Stimulated activated CD4-positive, alpha-beta T cell treated with anti-CD3 and anti-CD28 coated beads, Interleukin-12 subunit alpha, Interleukin-12 subunit beta, amount 100 ng/mL, for 24 hours (primary cell): ENCODE measurements at places on chromosomes 6 and 20.
A peak's percentile ranks its signal among the peaks of the same experiment; 100 is the strongest.

DNA sequence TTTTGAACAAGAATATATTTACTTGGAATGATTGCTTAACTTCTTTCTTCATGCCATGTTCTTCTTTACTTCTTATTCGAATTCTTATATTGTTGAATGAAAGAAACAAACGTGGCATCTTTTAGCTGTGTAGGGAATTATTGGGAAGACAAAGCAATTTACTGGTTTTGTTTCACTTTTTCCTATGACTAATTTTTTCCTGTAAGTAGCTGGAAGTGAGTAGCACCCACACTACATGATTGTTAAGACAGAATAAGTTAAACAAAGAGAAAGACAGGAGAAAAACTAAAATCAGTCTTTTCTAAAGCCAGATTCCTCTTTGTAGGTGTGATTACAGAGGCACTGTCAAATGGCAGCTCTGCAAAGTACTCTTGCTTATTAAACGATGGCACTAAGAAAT, 593.4 kb downstream of the EYS start:
- DNase-seq, result no peak

DNA sequence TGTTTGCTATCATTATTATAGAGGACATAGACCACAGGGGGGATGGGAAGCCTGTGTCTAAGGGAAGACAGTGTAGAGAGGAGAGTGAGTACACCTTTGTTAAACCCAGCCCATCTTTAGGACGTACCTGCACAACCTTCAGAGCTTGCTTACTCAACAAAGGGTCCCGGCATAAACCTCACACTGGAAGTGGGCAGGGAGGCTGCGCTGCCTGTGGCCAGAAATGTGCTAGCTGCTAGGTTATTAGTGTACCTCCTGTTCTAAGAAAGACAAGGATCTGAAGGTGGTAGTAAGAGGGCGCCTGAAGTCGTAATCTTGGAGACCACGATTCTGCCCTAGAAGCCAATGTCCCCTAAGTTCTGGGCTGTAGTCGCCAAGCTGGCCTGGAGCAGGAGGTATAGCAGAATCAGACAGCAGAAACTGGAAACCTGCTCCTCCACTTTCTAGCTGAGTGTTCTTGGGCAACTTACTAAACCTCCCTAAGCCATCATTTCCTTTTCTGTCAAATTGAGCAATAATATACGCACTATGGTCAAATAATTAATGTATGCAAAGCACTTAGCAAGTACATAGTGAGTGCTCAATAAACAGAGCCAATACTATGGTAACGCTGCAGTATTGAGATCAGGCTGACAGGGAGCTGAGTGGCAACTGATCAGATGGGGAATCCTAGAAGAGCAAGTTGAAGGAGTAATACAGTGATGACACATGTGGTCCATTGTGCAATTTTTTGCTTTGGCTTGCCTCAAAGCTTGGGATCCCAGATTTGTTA, 16.8 kb upstream of the AKIRIN2 start:
- DNase-seq, result no peak

- no peak for DNase-seq
Measured at GRCh38 chr20:62717933-62718332, 9.3 kb downstream of the NTSR1 start.

GRCh38 chr6:131979515-131980337, 28.6 kb upstream of the CCN2 start:
- no peak for DNase-seq

DNA sequence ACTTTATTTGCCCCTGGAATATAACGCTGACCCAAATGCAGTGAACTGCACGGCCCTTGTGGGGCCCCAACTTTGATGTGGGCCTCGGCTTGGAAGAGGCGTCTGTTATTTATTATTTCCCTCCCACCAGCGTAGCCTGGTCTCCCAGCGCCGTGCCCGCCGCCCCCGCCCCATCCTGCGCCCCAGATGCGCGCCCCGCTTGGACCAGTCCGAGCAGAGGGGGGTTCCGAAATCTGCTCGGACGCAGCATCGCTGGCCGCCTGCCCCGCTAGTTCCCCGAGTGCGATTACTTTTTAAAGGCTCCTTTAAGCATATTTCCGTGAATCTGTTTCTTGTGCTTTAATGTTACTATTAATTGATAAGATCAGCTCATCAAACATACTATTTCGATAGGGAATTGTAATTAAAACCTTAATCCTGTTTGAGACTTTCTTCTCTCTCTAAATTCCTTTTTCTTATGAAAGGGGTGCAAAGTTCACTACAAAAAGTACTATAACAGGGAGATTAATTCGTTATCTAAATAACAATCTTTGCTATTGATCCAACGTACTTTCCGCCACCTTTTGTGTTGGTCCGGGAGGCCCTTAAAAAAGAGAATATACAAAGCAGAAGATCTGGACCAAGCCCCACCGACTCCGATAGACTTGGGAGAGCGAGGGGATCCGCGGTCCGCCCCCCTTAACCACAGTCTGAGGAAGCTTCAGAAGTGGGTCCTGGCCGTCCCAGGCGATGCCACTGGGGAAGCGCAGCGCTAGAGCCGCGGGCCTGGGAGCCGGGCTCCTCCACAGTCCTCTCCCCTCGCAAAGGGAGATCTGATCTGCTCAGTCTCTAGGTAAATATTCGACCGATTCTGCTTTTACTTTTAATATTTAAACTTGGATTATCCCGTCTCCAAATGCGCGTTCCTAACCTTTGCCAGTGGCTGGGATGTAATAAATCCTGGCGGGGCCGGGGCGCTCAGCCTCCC, 10.2 kb downstream of the POU3F2 start:
- DNase-seq, result no peak

DNA sequence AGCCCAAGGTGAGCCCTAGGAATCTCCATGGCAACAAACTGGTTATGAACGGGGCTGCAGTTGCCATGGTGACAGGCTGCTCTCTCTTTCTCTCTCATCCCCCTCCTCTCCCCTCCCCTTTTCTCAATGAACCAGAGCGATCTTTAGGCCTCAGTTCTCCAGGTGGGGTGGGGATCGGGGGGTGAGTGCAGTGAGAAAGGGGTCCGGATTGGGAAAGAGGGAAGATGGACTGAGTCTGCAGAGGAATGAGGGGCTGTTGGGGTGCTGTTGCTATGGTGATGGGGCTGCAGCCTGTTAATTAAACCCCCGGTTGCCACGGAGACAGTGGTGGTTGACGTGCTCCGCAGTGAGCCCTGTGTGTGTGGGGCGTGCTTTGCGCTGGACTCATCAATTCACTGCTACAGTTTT, 3.6 kb upstream of the SLC12A5 start:
- no peak for DNase-seq

DNA sequence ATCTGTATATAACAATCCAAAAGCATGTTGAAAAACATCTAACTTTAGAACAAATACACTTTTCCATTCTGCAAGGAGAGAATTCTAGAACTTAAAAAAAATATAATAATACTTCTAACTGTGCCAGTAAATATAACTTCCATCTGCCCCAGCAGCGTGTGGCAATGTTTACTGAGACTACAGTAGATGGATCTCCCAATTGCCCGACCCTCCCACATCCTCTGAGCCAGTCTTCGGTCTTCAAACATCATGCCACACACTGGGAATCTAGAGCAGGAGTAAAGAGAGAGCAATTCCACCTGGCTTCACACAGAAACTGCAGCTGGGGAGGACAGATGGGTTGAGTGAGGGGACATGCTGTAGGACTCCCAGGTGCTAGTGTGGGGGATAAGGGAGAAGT, 121.3 kb upstream of the NHSL1 start:
- no peak for DNase-seq

DNA sequence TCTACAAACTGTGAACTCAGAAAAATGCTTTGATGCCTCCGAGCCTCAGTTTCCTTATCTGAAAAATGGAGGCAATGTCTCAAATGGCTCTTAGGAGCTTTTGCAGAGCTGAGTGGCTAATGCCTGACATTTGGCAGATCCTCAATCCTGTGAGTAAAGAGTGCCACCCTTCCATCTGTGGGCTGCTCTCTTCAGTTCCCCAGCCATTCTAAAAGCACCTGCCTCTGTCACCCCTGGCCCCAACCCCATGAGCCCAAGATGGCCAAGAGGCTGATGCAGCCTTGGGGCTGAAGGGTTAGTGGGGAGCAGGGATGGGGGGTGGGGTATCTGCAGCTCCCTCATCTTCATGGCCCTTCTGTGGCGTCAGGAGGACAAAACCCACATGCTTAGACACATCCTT, 14.5 kb upstream of the GUCA1A start:
- DNase-seq, result no peak

GRCh38 chr20:19867074-19867473, 109.0 kb downstream of the RIN2 start:
- DNase-seq, result no peak

GRCh38 chr20:10508060-10508459, 73.0 kb downstream of the SLX4IP start:
- no peak for DNase-seq

DNA sequence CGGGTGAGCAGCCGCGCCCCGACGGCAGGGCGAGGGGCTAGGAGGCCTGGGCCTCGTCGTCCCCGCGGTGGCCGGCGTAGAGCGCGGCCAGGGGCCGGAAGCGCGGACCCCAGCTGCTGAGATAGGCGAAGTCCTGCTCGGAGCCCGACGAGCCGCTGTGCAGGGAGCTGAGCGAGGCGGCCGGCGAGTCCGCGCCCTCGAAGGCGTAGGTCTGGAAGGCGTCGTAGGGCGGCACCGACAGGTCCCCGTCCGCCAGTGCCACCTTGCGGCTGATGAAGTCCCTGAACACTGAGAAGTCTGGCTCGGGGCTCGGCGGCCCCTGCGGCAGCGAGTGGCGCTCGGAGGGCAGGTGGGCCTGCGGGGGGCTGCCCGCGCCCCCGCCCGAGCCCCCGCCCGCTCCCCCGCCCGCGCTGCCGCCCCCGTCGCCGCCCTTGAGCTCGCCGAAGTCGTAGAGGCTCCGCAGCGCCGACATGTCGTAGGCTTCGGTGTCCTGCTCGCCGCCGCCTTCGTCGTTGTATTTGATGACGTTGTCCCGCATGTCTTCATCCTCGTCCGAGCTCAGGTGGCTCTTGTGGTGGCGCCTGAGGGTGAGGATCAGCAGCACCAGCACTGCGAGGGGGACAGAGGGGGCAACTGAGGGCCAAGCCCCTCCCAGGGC, 56.5 kb downstream of the CD40 start:
- peak; percentile 76 for DNase-seq

- DNase-seq, result no peak
Measured at GRCh38 chr6:39114388-39114703, 640 bp downstream of the SAYSD1 start.

DNA sequence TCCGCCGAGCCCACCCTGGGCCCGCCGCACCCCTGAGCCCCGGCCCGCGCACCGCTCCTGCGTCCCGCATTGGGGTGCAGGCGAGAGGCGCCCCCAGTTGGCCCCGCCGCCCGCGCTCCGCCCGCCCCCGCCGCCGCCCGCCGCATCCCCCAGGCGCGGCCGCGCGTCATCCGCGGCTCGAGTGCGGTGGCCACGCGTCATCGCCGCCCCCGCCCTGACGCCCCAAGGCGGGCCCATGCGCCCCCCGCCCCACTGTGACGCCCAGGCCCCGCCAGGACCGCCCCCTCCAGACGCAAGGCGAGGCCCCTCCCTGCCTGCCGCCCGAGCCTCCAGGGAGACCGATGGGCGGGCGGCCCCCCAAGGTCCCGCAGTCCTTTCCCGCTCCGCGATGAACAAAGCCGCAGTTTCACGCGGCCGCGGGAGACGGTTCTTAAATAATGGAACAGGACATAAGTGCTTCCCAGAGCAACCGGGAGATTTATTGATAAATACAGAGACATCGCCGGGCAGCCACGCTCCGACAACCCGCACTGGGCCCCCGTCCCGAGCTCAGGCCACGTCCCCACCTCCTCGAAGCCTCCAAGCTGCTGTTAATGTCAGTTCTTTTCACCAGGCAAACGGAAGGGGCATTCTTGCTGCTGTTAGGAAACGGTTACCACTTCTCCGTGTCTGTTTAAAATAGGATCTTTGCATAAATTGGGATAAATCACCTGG, at the start of gene ANKRD60:
ANKRD60 (minus strand) TSS at position 170 of the 714 bp plus-strand sequence; CDS start at position 170, 0 bp downstream.
- DNase-seq, result peak; percentile 21

DNA sequence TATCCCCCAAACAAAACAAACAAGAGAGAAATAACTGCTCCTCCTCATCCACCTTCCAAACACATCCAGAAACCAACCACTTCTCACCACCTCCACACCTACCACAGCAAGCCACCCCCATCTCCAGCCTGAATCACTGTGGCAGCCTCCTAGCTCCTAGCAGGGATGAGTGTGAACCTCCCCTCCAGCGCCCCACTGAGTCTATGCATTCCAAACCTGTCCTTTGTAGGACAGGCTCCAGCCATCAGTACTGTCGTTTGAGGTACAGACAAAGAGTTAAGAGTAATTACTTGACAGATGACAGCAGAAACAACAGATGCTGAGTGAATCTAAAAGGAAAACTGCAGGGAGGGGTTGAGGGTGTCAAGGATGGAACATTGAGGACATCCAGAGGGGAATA, 2.4 kb downstream of the METTL24 start:
- no peak for DNase-seq

- DNase-seq, result no peak
Measured at GRCh38 chr6:56946368-56946767, 8.5 kb upstream of the BEND6 start.

DNA sequence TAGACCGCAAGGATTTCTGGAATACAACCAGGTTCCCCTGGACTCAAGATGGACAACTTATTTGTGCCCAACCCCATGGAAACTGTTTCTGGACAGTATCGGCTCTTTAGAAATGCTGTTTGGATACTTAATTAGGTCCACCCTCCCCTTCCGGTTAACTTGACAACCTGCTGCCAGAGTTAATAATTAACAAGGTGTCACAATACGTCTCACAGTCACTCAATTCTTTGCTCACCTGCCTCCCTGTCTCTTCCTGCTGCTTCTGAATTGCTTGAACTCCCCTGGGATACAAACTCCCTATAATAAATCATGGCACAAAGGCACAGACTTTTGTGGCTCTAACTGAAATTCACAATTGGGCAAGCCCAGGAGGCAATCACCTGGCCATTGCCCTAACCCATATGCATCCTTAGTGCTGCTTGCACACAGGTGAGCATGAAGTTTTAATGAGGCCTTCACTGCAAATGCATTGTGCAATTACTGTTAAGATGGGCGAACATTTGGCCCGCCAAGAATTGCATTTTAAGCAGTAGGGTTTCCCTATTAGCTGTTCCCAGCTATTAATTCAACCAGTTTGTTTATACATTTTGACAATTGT, 504.4 kb upstream of the NOX3 start:
- no peak for DNase-seq

GRCh38 chr6:135693811-135694370, 157.6 kb upstream of the PDE7B start:
- no peak for DNase-seq

- DNase-seq, result no peak
Measured at GRCh38 chr6:148448369-148449012, 105.9 kb downstream of the SASH1 start.

- no peak for DNase-seq
Measured at GRCh38 chr20:8226106-8226505, 94.0 kb downstream of the PLCB1 start.

DNA sequence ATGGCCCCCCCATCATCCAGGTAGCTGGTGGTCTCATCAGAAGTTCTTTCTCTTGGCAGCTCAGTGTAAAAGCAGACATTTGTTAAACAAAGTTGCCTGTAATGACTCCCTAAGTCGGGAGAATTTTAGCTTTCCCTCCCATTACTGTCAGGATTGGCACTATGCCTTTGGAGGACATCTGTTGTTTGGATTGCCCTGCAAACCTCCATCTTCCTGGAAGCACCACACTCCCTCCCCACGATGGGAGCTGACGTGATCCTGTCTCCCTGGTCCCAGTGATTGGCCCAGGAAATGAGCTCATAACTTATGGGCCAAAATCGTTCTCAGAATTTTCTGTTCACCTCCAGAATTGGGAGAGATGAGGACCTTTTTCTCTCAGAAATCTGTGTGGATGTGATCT, 42.6 kb upstream of the CNR1 start:
- no peak for DNase-seq
